Right forelimb (tissue), 1 donor: ENCODE measurements at places on chromosomes 16 and 17.

DNA sequence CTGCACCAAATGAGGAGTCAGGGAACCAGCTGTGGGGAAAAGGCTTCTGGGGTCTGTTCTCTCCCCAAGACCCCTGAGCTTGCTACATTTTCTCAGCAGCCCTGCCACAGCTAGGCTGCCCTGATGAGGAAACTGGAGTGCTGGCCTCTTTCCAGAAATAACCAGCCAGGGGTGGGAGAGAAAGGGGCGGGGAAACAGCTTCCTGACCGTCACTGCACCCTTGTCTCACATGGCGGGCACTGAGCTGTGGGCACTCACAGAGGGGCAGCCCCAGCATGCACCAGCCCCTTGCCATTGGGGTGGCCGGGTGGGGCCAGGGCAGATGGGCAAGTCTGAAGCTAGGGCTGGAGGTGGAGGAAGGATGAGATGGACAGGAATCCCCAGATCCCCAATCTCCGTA lies 2.9 kb downstream of the SRL start:
- no peak for DNase-seq

DNA sequence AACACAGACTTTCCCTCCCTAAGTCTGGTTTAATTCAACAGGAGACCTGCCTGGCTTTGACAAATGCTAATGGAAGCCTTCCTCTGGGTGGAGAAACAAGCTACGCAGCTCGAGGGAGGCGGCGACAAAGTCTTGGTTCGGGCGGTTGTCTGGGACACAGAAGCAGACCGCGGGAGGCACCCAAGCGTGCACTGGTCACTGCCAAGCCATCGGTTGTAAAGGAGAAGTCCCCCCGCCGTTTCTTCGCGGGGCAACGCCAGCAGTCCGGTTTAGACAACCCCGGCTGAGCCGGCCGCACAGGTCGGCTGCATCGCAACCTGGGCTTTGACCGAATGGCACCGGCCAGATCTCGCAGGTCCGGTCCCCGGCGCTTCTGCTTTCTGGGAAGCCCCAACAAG lies 586 bp downstream of the GLYR1 start:
- peak; percentile 60 for DNase-seq

DNA sequence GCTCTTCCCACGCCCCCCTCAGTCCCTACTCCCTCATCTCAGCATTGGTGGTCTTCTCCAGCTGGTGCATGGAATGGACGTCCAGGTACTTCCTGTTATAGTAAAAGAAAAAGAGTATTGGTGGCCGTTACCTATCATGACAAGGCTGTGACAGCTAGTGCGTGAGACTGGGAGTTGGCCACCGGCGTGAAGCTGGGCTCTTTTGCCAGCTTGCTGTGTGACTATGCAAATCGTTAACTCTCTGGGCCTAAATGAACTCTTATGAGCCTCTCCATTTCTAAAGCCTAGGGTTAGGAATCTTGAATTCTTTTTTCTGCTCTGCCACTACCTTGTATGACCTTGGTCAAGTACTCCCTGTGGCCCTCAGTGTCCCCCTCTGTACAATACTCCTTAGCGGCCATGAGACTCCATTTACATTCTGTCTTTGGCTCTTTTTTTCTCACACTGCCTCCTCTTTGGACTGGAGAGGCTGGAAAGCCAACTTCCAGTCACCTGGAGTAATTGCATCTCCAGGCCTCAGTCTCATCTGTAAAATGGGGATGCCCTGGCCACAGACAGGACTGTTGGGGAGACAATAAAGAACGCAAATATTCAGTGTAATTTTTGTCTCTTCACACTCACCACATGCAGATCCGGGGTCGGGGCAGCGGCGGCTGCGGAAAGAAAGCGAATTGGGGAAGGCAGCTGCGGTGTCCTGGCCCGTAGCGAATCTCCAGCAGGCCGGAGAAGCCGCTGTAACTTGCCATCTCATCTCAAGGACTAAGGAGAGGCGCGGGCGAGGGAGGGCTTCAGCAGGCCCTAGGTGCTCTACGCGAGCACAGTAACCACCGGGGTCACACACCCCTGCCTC lies 1.1 kb downstream of the CFAP119 start:
- no peak for DNase-seq

GRCh38 chr16:72789465-72789864 lies 258.5 kb downstream of the ZFHX3 start:
- no peak for DNase-seq

GRCh38 chr16:20614186-20615141 lies 38.3 kb upstream of the ACSM2B start:
- DNase-seq, result no peak

- peak; percentile 95 for DNase-seq
Observed at GRCh38 chr17:58351831-58352595, at the start of gene SUPT4H1. SUPT4H1 (minus strand) TSS chr17:58352201; CDS start chr17:58352135, 66 bp downstream.

- DNase-seq, result no peak
Observed at GRCh38 chr16:47939680-47940079, 216.1 kb downstream of the ABCC12 start.

DNA sequence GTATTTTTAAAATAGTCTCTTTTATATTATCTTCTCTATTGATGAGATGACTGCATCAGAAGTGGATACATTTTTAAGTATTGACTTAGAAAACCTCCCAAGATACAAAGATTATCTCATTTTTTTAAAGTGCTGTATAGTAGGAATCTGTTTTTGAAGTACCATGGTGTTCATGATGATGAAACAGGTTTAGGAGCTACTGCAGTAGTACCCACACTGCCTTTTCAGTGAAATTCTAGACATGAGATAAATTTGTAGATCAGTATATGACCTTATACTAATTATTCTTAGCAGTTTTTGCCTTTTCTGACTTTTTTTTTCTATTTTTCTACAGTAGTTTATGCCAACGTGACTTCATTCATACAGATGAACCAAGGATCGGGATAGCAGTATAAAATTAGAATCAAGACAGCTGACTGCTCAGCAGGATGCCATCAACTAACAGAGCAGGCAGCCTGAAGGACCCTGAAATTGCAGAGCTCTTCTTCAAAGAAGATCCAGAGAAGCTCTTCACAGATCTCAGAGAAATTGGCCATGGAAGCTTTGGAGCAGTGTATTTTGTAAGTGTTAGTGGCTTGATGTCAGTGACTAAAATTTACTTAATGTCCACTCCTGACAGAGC lies 61.1 kb downstream of the TAOK1 start:
- no peak for DNase-seq

DNA sequence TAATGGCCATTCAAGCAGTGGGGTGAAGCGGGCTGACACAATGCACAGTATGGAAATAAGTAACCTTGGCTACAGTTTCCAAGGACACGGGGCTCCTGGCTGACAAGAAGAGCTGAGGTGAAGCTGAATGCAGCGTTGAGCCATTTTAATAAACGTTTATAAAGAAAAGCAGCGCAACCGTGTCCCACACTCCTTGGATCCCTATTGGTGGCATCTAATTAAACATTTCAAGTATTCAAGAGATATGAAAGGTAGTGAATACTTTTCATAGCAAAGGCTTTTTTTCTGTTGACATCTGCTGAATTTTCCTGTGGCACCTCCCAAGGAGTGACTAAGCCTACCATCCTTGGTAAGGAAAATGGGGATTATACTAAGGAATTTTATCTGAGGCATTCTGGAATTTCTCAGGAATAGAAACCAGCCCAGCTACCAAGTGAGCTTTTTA lies 26.5 kb downstream of the DUSP14 start:
- no peak for DNase-seq

GRCh38 chr17:76085731-76086366 lies 6.9 kb downstream of the ZACN start:
- no peak for DNase-seq

GRCh38 chr16:24146518-24146917 lies 109.6 kb upstream of the CACNG3 start:
- DNase-seq, result no peak

DNA sequence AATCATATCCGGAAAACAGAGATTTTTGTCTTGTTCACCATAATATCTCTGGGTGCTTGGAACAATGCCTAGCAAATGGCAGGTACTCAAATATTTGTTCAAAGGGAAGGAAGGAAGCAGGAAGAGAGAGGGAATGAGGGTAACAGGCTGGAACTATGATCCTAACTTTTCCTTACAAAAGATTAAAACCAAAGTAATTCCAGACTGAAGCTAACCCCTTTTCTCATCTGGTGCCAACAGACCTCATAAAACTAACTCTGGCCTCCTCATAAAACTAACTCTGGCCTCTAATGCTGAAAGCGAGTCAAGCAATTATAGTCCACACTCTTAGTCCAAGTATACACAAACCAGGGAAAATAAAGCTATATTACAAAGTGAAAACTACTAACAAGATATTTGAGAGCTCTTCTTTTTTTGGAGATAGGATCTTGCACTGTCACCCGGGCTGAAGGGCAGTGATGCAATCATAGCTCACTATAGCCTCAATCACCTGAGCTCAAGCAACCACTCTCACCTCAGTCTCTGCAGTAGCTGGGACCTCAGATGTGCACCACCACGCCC lies 84.6 kb downstream of the KANSL1 start:
- DNase-seq, result no peak

GRCh38 chr16:50602126-50602525 lies 53.9 kb downstream of the NKD1 start:
- DNase-seq, result no peak

GRCh38 chr17:54785643-54786268 lies 114.9 kb upstream of the TOM1L1 start:
- DNase-seq, result no peak

DNA sequence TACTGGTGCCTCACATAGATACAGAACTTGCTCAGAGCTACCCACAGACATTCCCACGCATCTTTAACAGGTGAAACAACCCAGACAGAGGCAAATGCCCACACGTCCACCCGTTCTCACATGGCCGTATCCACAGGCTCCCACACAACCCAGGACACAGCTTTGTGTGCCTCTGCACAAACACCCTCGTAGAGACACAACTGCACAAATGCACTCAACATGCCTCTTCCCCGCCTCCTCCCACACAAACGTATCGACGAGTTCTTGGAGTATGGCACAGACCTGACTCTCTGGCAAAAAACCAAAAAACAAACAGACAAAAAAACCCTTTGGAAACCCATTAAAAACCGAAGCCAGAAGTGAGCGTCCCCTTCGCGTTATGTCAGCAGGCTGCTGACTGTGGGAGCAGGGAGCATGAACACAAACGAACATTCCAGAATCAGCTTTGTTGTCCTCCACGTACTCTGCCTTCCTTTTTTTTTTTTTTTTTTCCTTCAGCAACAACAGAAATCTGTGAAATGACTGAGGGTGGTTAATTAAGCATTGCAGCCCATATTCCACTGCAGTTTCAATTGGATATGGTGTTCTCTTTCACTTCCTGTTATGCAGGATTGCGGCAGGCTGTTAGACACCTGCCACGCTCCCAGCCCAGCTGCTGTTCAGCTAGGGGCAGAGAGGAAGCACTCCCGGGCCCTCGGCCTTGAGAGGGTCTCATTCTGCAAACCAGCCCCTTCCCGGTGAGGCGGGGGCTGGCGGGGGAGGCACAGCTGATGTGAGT lies 313.7 kb downstream of the MAF start:
- DNase-seq, result peak; percentile 75

GRCh38 chr16:75322740-75323139 lies 71.3 kb upstream of the BCAR1 start:
- no peak for DNase-seq

DNA sequence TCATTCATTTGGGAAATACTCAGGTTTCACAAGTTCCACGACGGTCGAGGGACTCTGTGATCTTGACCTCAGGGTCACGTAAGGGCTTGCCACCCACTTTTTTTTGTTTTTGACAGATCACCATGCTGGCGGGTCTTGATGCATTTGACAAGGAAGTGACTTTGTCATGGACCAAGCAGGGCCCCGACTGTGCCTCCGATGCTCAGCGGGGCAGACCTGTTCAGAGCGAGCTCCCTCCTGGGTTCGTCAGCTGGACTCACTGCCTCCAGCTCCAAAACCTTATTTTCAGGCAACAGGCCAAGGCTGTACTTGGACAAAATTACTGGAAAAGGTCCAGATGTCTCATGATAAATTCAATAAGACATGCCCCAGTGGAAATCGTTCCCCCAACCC lies 9.0 kb upstream of the CLEC18A start:
- DNase-seq, result no peak

DNA sequence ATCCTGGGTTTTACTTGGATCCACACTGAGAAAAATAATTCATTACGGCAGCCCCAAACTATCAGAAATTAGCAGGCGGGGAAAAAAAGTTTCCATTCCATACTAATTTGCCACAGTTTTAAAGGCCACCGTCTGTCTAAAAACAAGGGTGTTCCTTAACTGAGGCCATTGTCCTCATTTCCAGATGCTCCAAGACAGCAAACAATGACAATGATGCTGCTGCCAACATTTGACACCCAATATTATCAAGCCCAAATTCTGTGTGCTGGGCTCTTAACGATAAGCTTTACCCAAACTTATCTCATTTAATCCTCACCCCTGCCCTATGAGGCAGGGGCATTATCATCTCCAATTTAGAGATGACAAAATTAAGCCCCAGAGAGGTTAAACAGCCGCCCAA lies 26.3 kb downstream of the CUEDC1 start:
- no peak for DNase-seq

- no peak for DNase-seq
Observed at GRCh38 chr17:48484256-48484655, 46.6 kb downstream of the HOXB1 start.

GRCh38 chr16:23837553-23838308 lies 1.9 kb downstream of the PRKCB start:
- no peak for DNase-seq

- no peak for DNase-seq
Observed at GRCh38 chr17:82930924-82931698, 91.3 kb upstream of the ZNF750 start.

DNA sequence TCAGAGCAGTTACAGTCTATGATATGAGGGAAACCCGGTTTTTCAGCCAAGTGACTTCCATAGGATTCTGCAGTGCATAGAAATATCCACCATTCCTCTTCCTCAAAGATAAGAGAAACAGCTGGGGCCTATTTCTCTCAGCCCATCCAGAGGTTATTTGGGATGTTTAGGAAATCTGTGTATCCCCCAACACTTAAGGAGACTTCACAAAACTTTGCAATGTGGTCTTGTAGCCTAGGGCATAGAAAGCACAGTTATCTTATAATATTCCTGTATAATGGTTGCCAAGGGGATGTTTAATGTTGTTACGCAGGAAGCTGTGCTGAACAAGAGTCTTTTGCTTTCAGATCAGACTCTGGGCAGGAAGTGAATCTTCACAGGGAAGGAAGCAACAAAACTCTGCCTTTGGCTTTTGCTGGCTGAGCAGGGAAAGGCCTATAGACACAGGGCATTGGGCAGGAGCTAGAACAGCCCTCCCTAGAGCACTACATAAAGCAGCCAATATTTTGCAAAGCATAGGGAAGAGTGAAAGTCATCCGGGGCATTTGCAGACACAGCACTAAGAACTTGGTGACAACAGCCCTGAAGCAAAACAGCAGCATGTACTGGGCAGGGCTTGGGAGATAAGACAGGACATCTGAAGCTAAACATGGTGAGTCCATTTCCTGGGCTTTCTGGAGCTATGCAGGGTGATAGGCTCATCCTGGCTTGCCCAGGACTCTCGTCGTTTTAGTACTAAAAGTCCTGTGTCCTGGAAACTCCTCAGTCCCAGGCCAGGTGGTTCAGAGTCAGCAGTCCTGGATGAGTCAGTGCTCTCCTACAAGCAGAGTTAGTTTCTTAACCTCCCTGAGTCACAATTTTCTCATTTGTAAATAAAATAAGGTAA lies 18.7 kb upstream of the BEAN1 start:
- peak; percentile 42 for DNase-seq
